ENCODE measurements at places on chromosomes 5 and 9.

DNA sequence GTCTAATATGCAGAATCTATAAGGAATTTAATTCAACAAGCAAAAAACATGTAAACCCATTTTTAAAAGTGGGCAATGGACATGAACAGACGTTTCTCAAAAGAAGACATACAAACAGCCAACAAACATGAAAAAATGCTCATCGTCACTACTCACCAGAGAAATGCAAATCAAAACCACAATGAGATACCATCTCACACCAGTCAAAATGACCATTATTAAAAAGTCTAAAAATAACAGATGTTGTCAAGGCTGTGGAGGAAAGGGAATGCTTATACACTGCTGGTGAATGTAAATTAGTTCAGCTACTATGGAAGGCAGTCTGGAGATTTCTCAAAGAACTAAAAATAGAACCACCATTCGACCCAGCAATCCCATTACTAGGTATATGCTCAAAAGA, 3.1 kb upstream of the KLHL3 start:
- no peak for DNase-seq

- no peak for DNase-seq
Measured at GRCh38 chr5:141855265-141856036, 22.8 kb downstream of the PCDH1 start.

DNA sequence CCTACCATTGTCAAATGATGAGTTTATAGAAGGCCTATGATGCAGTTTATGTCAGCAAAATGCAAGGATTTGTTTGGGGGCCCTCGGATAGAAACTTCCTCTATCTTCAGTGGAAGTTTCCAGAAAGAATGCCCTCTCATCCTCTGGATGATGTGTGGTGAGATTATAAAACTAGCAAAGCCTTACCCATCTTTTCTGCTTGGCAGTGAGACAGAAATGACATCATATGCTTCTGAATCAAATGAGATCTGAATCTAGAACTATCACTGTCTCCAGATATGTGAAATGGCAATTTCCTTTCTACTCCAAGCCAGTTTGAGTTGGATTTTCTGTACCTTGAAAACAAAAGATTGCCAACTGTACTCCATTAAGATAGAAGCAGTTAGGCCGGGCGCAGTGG, 60.4 kb upstream of the CKMT2 start:
- DNase-seq = no peak

- DNase-seq = no peak
Measured at GRCh38 chr5:75461679-75462078, 49.8 kb downstream of the CERT1 start.

- no peak for DNase-seq
Measured at GRCh38 chr5:96597438-96598020, 64.6 kb upstream of the CAST start.

DNA sequence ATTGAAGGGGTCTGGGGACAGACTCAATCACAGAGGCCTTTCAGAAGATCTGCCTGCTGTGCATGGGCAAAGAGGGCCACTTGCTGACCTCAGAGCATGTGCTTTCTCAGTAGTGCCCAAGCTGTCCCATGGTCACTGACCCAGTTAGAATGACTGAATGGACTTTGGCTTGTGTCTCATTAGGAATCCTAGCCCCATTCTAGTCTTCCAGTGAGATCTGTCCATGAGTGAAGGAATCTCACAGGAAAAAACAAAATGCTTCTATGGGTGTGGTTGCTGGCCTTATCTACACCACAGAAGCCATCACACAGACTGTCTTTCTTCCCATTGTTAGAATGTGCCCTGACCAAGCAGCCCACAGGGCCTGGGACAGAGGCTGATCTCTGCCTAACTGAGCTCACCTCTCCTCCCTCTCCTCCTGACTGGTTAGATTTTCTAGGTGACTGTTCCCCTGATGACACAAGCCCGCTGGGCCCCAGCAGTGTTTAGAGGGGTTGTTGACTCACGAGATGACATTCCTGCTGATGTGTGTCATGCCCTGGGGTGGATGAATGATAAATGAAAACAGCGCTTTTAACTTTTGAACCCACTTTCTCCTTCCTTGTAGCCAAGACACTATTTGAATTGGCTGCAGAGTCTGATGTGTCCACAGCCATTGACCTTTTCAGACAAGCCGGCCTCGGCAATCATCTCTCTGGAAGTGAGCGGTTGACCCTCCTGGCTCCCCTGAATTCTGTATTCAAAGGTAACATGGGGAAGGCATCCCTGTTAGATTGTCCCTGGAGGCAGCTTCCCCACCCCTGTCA, 24.8 kb downstream of the TGFBI start:
- DNase-seq = no peak

DNA sequence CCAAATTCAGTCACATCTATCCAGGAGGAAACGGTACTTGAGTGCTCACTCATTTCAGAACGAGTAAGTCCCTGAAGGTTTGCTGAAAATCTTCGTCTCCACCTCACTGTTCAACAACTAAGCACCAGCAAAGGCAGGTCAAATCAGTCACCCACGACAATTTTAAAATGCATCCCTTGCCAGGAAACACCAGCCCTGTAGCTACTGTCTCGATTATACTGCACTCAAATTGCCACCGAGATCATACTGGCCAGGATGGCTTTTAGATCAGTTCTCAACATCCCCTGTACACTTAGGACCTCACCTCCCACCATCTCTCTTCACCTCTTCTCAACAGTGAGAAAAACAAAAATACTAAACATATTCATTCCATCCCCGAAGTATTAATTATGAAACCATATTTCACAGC, 298.6 kb downstream of the AGTPBP1 start:
- DNase-seq = no peak

DNA sequence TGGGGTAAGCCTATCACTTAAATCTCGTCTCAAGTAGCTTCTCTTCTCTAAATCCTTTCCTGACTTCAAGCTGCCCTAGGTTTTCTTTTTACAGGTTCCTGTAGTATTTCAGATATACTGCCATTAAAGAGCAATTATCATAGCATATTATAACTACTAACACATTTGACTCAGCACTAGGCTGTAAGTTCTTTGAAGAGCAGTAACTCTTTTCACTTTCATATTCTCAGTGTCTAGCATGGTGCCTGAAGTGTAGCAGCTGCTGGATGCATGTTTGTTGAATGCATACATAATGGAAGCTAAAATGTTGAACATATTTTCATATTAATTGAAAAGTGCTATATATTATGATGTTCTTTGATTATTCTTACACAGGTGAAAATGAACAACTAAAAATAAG, 22.5 kb downstream of the CCDC152 start:
- peak; percentile 59 for DNase-seq

- DNase-seq = no peak
Measured at GRCh38 chr9:121956808-121957207, 136.3 kb downstream of the TTLL11 start.
